ENCODE measurements at places on chromosomes 7 and 10.

DNA sequence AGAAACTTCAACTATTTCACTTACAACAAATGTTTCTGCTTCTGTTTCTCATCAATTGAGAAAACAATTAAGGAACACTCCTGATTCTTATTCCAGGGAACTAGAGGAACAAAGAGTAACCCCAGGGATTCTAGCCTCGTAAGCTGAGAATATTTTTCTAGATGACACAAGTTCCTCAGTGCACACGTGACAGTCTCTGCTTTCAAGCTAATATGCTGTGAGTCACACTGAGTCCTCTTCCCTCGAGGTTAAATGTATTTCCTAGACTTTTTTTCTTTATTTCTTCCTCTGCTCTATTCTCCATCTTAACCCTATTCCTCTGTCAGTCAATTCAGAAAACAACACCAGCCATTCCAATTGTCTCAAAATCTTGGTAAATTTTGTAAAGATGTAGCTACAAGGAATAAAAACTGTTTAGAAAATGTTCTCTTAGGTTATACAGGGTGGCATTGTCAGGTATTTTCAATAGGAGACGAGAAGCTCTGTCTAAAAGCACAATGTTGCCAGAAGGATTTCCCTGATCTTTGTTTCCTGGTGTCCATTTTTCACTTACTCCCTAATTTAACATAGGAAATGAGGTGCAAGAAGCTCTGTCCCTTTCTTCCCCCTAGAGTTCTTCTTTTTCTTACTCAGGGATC, 5.8 kb upstream of the C1GALT1 start:
- no peak for DNase-seq

GRCh38 chr7:71278257-71278656, 146.3 kb downstream of the GALNT17 start:
- no peak for DNase-seq

GRCh38 chr10:6062101-6062771, at the start of gene IL2RA:
IL2RA (minus strand) TSS chr10:6062367; CDS start chr10:6062151, 216 bp downstream.
- DNase-seq: no peak

GRCh38 chr10:42177077-42177792, 461.1 kb downstream of the ZNF33B start:
- no peak for DNase-seq

GRCh38 chr10:70233109-70233938, at the start of gene PPA1:
PPA1 (minus strand) TSS chr10:70233429; CDS start chr10:70233327, 102 bp downstream.
- peak; percentile 85 for DNase-seq

- no peak for DNase-seq
Observed at GRCh38 chr10:29916669-29917068, 142.7 kb downstream of the JCAD start.

DNA sequence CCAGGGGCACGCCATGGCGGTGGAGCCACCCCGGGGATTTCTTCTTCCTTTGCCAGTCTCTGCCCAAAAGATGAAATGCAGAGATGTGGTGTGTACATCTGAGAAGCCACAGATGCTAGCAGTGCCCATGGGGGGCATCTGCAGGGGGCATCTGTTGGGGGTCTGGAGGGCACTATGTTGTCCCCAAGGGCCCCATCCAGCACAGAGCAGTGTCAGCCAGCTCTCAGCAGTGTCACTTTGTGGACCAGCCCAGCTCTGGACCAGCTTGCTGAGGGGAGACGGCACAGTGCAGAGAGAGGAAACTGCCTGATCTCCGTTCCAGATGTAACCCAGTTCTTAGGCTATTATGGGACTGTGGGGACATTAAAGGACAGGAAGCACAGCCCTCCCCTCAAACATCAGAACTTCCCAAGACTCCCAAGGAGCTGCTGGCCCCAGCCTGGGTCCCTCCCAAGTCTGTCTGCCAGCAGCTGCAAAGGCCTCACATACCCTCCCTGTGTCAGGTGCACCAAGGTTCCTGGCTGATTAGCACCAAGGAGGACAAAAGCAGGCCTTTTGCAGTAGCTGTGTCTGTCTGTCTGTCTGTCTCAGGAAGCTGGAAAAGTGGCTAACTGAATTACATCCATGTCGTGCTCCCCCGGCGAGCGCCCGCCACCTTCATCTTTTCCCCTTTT, 536.5 kb downstream of the PTPRN2 start:
- DNase-seq: no peak

- no peak for DNase-seq
Observed at GRCh38 chr7:4017081-4017480, 665.0 kb upstream of the FOXK1 start.

- no peak for DNase-seq
Observed at GRCh38 chr7:127946111-127946510, 85.1 kb downstream of the LRRC4 start.

GRCh38 chr10:7697426-7697825, 5.7 kb upstream of the ITIH2 start:
- DNase-seq: no peak

DNA sequence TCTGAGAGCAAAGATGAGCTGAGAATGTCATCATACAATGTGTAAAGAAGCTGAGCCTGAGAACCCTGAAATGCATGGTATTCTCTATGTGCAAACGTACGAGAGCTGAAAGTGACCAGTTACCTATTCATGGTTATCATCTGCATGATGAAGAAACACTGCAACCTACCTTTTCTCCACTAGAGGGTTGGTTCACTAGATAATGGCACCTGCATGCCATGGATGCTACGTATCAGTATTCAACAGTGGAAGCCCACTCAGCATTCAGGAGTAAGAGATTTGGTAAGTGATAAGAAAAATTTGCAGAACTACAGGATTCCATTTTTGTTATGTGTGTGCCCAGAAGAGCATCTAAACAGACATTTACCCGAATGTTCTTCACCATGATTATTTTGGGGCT, 145.4 kb downstream of the PTPRN2 start:
- no peak for DNase-seq

GRCh38 chr10:84698989-84699388, 370.6 kb downstream of the CCSER2 start:
- DNase-seq: no peak

- no peak for DNase-seq
Observed at GRCh38 chr10:61313460-61313859, 139.7 kb downstream of the TMEM26 start.

DNA sequence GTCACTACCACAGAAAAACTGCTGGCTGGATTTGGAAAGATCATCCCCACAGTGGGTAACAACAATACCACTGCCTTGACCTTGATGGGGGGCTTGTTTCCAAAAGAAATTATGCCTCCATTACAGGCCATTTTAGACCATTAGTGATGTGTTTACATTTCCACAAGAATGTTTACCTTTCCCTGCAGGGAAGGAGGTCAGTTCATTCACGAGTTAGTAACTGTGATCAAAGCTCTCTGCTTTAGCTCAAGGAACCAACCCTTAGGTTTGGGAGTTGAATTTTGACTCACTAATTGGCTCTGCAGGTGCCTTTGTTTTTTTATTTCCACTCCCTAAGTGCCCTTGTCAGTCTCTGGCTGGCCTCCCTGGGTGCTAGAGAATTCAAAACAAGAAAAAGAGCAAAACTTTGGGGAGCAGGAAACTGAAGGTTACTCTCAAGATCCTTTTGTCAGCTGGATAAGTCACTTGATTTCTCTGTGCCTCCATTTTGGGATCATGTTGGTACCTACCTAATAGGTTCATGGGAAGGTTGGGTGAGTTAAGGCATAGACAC, 41.1 kb upstream of the NUPR2 start:
- no peak for DNase-seq

DNA sequence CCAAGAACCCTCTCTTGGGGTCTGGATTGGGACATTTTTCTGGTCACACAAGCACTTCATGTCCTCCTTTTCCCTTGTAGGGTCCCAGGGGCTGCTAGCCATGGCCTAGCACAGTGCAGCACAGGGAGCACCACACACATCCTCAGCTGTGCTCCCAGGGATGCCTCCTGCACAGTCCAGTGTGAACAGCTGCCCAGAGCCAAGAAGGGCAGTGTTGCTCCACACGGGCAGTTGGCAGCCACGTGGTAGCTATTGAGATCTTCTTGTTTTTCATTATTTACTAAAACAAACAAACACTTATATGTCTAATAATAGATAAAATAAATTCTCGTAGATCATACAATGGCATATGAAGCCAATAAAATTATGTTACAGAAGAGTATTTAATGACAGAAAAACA, 13.9 kb upstream of the LANCL2 start:
- no peak for DNase-seq

- DNase-seq: no peak
Observed at GRCh38 chr10:75272094-75272493, 36.3 kb upstream of the COMTD1 start.

DNA sequence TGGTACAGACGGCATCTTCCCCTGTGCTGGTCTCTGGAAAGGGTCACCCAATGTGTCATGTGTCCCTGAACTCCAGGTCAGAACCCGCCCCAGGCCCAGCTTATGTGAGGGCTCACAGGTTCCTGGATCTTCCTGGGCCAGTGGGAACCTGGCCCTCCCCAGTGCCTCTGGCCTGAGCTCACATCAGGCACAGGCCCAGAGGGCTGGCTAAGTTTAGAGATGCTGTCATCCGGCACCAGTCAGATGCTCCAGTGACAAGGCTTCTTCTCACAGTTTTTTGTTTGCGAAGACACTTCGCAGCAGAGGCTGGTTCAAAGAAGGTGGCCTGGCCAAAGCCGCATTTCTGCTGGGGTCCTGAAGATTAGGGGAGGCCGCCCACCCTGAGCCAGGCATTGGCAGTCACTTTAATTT, 11.8 kb downstream of the CAMK2B start:
- no peak for DNase-seq

GRCh38 chr10:74977072-74977471, 134.4 kb upstream of the SAMD8 start:
- no peak for DNase-seq

DNA sequence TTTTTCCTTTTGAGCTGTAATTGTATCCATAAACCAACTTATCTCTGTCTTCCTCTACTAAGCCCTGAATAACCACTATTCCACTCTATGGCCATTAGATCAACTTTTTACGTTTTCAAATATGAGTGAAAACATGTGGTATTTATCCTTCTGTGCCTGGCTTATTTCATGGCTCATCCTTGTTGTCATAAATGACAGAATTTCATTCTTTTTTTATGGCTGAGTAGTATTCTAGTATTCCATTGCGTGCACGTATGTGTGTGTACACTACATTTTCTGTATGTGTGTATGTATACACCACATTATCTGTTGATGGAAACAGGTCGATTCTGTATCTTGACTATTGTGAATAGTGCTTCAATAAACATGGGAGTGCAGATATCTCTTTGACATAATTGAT, 11.1 kb downstream of the CDK1 start:
- no peak for DNase-seq

GRCh38 chr7:98913026-98913425, 34.7 kb downstream of the TRRAP start:
- no peak for DNase-seq
